ENCODE measurements at places on chromosomes 1 and 21. TPM values are rescaled to one million over a fixed set of nuclear protein-coding genes. Genes with fewer than 3 reads are reported as not detected.

Gene EFNA3
- 4.7 TPM for total RNA-seq

Gene SPATA21
- not detected for total RNA-seq

Gene OPTC
- total RNA-seq, result not detected

GRCh38 chr1:200510228-200510623, 100.4 kb upstream of the ZNF281 start:
- H3K4me3 ChIP-seq, result no peak overlapping the region
- H3K4me1 ChIP-seq, result no peaks in the 10 kb centered on the region
- DNase-seq, result peak; percentile 73
- no peaks in the 10 kb centered on the region for H3K27me3 ChIP-seq
- H3K27ac ChIP-seq, result no peak overlapping the region

DNA sequence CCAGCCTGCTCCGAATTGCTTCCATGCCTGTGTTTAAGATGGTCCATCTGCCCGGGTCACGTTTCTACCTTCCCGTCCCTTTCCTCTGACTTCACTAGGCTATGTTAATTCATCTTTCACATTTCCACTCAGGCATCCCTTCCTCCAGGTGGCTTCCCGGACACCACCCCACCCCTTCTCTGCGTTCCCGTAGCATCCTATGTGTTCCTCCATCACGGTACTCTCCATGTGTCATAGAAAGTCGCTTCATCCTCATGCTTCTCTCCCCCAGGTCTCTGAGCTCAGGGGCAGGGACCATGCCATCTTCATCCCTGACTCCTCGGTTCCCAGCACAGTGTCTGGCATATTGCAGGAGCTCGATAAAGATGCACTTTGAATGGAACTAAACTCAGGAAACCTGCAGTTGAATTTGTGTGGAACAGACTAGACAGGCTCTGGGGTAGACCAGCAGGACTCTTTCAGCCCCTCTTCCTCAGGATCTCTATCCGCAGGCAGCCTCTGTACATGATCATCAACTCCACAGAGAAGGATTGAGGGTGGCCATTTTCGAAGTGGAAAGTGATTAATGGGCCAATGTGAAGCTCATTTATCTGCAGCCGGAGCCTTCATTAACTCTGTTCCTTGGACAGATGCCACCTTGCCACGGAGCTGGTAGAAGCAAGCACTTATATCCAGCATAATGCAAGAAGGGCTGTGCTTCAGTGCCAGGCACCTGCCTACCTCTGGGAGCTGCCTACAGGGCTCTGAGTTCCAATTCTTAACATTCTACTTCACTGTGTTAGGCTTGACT, 9.1 kb downstream of the C1orf226 start:
- no peaks in the 10 kb centered on the region for H3K4me1 ChIP-seq
- no peak overlapping the region for H3K27ac ChIP-seq
- peaks cover 15% of the 10 kb centered on the region for H3K27me3 ChIP-seq
- H3K4me3 ChIP-seq, result no peak overlapping the region

DNA sequence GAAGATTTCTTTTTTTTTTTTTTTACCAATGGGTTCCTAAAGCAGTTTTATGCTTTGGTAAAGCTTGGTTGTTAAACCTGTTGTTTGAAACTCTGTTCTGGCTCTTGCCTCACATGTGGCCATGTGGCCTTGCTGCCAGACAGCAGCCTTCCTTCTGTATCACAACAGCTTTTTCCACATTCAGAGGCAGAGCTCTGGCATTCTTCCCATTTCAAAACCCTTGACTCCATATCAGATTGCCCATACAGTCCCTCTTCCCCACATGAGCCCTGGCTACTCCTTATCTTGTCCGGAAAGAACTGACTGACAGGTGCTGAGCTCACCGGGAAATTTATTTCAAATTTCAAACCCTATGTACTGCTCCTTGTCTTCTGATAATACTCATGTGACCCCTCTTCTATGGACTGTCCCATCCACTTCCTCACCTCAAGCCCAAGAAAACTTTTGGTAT, 38.5 kb upstream of the LAX1 start:
- no peaks in the 10 kb centered on the region for H3K27me3 ChIP-seq
- no peak overlapping the region for H3K27ac ChIP-seq
- H3K36me3 ChIP-seq, result peaks cover 13% of the 10 kb centered on the region

GRCh38 chr1:117067533-117068370, 7.6 kb downstream of the TTF2 start:
- DNase-seq, result peak; percentile 60
- H3K4me1 ChIP-seq, result peaks cover 52% of the 10 kb centered on the region
- H3K27me3 ChIP-seq, result no peaks in the 10 kb centered on the region
- H3K27ac ChIP-seq, result no peak overlapping the region
- peaks cover 45% of the 10 kb centered on the region for H3K36me3 ChIP-seq

DNA sequence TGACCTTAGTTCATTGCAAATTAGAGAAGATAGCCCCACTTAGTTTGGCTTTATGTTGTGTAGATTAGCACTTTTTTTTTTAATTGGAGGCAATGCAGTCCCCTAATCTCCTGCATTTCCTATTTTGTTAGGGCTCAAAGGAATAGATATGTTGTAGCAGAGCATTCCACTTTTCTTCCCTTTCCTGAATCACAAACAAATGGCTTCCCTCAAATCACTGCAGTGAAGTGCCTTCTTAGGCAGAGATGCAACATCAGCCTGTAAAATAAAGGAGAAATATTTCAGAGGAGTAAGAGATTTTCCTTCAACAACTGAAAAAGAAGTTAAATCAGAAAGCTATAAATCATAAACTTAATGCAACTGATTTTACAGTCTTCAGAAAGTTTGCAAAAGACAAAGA, 271.8 kb upstream of the C1orf105 start:
- no peak overlapping the region for H3K4me3 ChIP-seq
- DNase-seq, result no peak
- no peak overlapping the region for H3K27ac ChIP-seq

DNA sequence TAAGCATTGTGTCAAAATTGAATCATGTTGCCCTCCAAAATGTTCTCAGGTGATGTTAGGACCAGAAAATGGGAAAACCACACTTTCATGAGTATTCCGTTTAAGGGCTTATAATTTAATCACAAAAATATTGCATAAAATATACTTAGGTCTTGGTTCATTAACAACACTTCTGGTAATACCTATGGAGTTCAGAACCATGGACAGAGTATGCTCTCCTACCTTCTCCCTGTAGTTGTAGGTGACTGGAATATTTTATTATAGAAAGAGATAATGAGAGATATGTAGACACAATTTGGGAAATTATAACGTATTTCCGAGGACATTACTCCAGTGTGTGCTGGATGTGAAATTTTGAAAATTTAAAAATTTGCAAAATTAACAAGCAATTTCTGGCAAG, 232.5 kb downstream of the NCAM2 start:
- H3K27ac ChIP-seq, result no peak overlapping the region
- no peak overlapping the region for H3K4me3 ChIP-seq
- no peak for DNase-seq
- H3K4me1 ChIP-seq, result no peaks in the 10 kb centered on the region

DNA sequence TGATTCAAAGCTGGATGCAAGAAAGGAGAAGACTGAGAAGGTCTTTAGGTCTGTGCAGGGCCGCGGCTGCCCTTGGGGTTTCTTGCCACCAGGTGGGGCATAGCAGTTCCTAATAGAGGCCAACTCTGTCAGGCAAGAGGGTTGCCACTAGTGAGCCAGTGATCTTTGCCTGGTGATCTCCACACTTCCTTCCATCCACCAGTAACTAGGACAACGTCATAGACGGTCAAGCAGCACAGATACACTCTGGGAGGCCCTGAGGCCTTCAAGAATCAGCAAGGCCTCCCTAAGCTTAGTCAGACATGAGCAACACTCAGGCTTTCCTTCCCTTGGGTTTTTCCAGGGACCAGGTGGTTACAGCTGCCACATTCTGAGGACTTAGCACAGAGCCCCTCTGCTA, 32.9 kb upstream of the ATP2B4 start:
- H3K27me3 ChIP-seq, result no peaks in the 10 kb centered on the region
- H3K4me1 ChIP-seq, result peaks cover 28% of the 10 kb centered on the region
- peak; percentile 63 for DNase-seq
- no peak overlapping the region for H3K4me3 ChIP-seq
- peak overlapping the region; percentile 10 for H3K27ac ChIP-seq

DNA sequence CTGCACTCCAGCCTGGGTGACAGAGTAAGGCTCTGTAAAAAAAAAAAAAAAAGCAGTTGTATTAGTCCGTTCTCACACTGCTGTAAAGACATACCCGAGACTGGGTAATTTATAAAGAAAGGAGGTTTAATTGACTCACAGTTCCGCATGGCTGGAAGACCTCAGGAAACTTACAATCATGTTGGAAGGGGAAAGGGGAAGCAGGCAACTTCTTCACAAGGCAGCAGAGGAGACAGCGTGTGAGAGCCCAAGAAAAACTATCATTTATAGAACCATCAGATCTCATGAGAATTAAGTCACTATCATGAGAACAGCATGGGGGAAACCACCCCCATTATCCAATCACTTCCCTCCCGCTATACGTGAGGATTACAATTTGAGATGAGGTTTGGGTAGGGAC, 151.7 kb upstream of the NR5A2 start:
- H3K4me1 ChIP-seq, result no peaks in the 10 kb centered on the region
- H3K27me3 ChIP-seq, result peaks cover 23% of the 10 kb centered on the region
- H3K27ac ChIP-seq, result no peak overlapping the region
- no peaks in the 10 kb centered on the region for H3K36me3 ChIP-seq
- DNase-seq, result no peak

DNA sequence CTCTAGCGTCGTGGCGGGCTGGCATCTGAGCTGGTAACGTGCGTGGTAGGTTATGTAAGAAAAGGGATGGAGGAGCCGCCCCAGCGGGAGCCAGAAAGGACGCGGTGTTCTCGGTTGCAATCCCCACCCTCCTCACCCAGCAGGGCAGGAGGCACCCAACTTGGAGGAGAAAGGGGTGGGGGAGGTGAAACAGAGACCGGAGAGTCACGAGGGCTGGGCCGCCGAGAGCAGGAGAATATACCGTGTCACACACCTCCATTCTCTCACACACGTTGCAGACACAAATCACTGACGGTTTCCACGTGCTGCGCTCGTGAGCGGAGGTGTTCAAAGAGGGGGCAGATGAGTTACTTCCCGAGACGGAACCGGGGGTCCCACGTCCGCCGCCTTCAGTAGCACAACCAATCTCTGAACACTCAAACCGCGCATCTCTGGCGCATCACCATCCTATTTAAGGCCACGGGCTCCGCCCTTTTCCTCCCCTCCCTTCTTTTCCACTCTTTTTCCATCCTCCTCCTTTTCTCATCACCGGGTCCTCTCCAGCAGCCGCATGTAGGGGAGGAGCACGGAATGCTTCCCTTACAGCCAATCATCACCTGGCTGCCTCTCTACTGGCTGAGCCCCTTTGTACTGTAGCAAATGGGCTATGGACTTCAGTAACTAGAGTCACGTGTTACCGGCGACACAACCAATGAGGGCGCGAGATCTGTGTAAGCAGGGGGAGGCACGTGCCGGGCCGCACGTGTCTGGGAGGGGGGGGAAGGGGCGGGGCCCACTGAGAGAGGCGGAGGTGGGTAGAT, at the start of gene CIART:
Gene CIART (plus strand): TSS at position 797 of the 800 bp plus-strand sequence. CDS start 714 bp downstream, outside the sequence.
- peak within 1 kb of the TSS; percentile 72 for H3K27ac ChIP-seq
- H3K4me1 ChIP-seq, result peaks cover 30% of the 10 kb centered on the region
- H3K4me3 ChIP-seq, result peak within 1 kb of the TSS; percentile 86

DNA sequence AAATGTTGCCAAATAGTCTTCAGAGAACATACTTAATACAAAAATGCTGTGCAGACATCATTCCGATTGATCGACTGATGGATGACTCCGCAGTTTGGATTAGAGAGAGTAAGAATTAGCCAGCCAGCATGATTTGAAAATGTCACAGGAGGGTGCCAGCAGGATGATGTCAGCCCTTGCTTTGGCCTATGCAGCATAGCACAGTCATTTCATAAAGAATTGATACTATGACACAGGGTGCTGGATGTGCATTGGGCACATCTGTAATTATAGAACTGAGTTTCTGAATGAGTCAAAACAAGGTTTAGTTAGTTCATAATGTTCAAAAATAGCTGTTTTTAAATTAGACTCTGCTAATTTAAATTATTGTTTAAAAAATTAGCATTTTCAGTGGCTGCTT, 21.6 kb upstream of the TRAF5 start:
- H3K4me1 ChIP-seq, result peaks cover 48% of the 10 kb centered on the region
- no peaks in the 10 kb centered on the region for H3K27me3 ChIP-seq
- peak; percentile 60 for DNase-seq
- peaks cover 11% of the 10 kb centered on the region for H3K36me3 ChIP-seq
- H3K27ac ChIP-seq, result peak overlapping the region; percentile 44

GRCh38 chr1:151447696-151448095, 11.6 kb downstream of the POGZ start:
- peaks cover 45% of the 10 kb centered on the region for H3K4me1 ChIP-seq
- H3K27me3 ChIP-seq, result no peaks in the 10 kb centered on the region
- DNase-seq, result no peak
- peaks cover 1% of the 10 kb centered on the region for H3K36me3 ChIP-seq
- no peak overlapping the region for H3K4me3 ChIP-seq

- no peaks in the 10 kb centered on the region for H3K4me1 ChIP-seq
- no peaks in the 10 kb centered on the region for H3K27me3 ChIP-seq
- peaks cover 3% of the 10 kb centered on the region for H3K36me3 ChIP-seq
Measured at GRCh38 chr1:9610548-9610947, 21.8 kb downstream of the TMEM201 start.

- DNase-seq, result no peak
- peaks cover 43% of the 10 kb centered on the region for H3K36me3 ChIP-seq
- peak overlapping the region; percentile 98 for H3K4me3 ChIP-seq
- H3K27me3 ChIP-seq, result no peaks in the 10 kb centered on the region
Measured at GRCh38 chr1:111192658-111193519, 7.6 kb downstream of the DENND2D start.

- H3K27me3 ChIP-seq, result no peaks in the 10 kb centered on the region
- peaks cover 36% of the 10 kb centered on the region for H3K4me1 ChIP-seq
- DNase-seq, result no peak
- H3K4me3 ChIP-seq, result peak overlapping the region; percentile 43
- peak overlapping the region; percentile 93 for H3K27ac ChIP-seq
- peaks cover 28% of the 10 kb centered on the region for H3K36me3 ChIP-seq
Measured at GRCh38 chr1:159066108-159066507, 10.5 kb downstream of the AIM2 start.

- H3K4me3 ChIP-seq, result no peak overlapping the region
- H3K36me3 ChIP-seq, result no peaks in the 10 kb centered on the region
- no peaks in the 10 kb centered on the region for H3K4me1 ChIP-seq
- H3K27ac ChIP-seq, result no peak overlapping the region
- no peak for DNase-seq
Measured at GRCh38 chr1:98286656-98287055, 365.8 kb upstream of the DPYD start.

DNA sequence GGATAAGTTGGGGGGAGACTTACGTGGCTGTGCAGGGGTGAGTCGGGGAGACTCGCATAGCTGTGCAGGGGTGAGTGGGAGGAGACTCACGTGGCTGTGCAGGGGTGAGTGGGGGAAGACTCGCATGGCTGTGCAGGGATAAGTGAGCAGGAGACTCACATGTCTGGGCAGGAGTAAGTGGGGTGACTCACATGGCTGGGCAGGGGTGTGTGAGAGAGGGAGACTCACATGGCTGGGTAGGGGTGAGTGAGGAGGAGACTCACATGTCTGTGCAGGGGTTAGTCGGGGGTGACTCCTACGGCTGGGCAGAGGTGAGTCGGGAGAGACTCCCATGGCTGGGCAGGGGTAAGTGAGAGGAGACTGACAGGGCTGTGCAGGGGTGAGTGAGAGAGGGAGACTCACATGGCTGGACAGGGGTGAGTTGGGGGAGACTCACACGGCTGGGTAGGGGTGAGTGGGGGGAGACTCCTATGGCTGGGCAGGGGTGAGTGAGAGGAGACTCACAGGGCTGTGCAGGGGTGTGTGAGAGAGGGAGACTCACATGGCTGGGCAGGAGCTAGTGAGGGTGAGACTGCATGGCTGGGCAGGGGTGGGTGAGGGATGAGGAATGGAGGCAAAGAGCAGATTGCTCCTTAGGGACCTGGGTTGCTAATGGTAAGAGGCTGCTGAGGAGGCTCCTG, 56.0 kb upstream of the ABCG1 start:
- peaks cover 37% of the 10 kb centered on the region for H3K4me1 ChIP-seq
- H3K4me3 ChIP-seq, result no peak overlapping the region
- H3K36me3 ChIP-seq, result no peaks in the 10 kb centered on the region
- no peaks in the 10 kb centered on the region for H3K27me3 ChIP-seq
